ENCODE measurements at places on chromosomes 5 and 9. TPM values are rescaled to one million over a fixed set of nuclear protein-coding genes. Genes with fewer than 3 reads are reported as not detected.

DNA sequence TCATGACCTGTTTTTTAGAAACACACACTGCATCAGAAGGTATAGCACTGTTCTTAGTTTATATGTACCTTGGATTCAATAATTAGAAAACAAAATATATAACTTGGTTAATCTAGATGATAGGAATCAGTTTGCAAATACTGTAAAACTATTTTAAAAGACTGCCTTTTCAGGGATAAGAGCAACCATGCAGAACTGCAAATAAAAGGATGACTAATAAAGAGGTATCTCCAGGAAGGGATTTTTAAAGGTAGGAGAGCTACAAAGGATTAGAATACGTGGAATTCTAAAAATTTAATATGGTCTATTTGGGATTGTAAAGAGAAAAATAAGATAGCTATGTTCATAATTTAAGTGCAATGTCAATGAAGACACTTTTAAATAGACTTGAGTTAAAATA lies 9.4 kb downstream of the GABRA1 start:
- no peaks in the 10 kb centered on the region for H3K27me3 ChIP-seq
- H3K36me3 ChIP-seq, result no peaks in the 10 kb centered on the region
- no peaks in the 10 kb centered on the region for H3K4me1 ChIP-seq

GRCh38 chr9:76704593-76705204 lies 59.5 kb upstream of the PCA3 start:
- no peaks in the 10 kb centered on the region for H3K36me3 ChIP-seq
- peak; percentile 67 for DNase-seq
- H3K27ac ChIP-seq, result no peak overlapping the region
- peaks cover 8% of the 10 kb centered on the region for H3K4me1 ChIP-seq
- no peaks in the 10 kb centered on the region for H3K27me3 ChIP-seq
- no peak overlapping the region for H3K4me3 ChIP-seq

Gene OMD
- total RNA-seq, result 0.61 TPM

DNA sequence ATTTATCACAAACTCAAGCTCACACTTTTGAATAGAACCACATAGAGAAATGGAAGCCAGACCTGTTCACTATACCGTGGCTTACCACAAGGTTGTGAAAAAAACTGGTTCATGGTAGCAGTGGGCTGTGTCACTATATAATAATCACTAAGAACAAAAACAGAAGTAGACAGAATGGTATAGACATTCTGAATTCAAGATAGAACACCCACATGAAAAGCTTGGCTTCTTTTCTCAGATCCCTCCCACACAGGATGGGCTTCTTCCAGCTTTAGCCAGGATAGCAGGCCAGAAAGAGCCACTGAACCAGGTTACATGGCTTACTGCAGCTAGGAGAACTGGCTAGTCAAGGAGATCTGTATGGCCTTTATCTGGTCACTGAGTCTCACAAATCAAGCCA lies 6.1 kb upstream of the NRG2 start:
- H3K4me3 ChIP-seq, result no peak overlapping the region
- no peak overlapping the region for H3K27ac ChIP-seq
- H3K27me3 ChIP-seq, result peaks cover 8% of the 10 kb centered on the region
- H3K36me3 ChIP-seq, result no peaks in the 10 kb centered on the region

DNA sequence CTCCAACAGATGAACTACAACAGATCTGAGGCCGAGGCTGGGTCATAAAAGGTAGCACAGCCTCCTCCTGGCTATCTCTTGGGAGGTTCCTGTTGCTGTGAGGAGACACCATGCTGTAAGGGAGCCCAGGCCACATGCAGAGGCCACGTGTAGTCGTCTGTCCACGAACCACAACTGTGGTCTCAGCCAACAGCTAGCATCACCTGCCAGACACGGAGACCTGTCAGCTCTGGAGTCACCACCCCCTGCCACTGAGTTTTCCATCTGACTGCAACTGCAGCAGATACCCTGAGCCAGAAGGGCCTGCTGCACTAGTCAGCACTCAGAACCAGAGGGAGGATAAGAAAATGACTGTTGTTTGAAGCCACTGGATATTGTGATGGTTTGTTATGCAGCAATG lies 12.7 kb upstream of the GOLM1 start:
- no peaks in the 10 kb centered on the region for H3K36me3 ChIP-seq
- H3K4me3 ChIP-seq, result no peak overlapping the region
- H3K4me1 ChIP-seq, result no peaks in the 10 kb centered on the region
- no peak for DNase-seq
- no peaks in the 10 kb centered on the region for H3K27me3 ChIP-seq
